A375 (cell line): ENCODE measurements at places on chromosomes 3 and 15. TPM values are rescaled to one million over a fixed set of nuclear protein-coding genes. Genes with fewer than 3 reads are reported as not detected.

The SCN11A gene
- not detected in 2 replicates for total RNA-seq

The SLC6A1 gene
- total RNA-seq, result not detected in 2 replicates

The PPP1R14D gene
- total RNA-seq, result not detected in 2 replicates

The GUCA1C gene
- not detected in 2 replicates for total RNA-seq

The GOLGA8J gene
- 0.08 TPM in 1 of 2 replicates, not detected in the other for total RNA-seq

The PIGZ gene
- 0.29 and 2.8 TPM in 2 replicates for total RNA-seq

The C3orf80 gene
- 0.53 and 1.2 TPM in 2 replicates for total RNA-seq

The AGTR1 gene
- total RNA-seq, result 0.27 TPM in 1 of 2 replicates, not detected in the other

The HAPLN3 gene
- 11.6 and 15.1 TPM in 2 replicates for total RNA-seq

The CSPG4 gene
- total RNA-seq, result 257 and 268 TPM in 2 replicates

The CSPG5 gene
- total RNA-seq, result 1.3 and 1.5 TPM in 2 replicates

The MYL3 gene
- 0.16 TPM in 1 of 2 replicates, not detected in the other for total RNA-seq
